Right hindlimb (tissue), 1 donor: ENCODE measurements at places on chromosomes 12 and 14.

- DNase-seq, result no peak
These were observed 23.7 kb upstream of the HDAC7 start for GRCh38 chr12:47843226-47843980.

GRCh38 chr12:91577586-91578539, 395.2 kb upstream of the DCN start:
- DNase-seq, result no peak

DNA sequence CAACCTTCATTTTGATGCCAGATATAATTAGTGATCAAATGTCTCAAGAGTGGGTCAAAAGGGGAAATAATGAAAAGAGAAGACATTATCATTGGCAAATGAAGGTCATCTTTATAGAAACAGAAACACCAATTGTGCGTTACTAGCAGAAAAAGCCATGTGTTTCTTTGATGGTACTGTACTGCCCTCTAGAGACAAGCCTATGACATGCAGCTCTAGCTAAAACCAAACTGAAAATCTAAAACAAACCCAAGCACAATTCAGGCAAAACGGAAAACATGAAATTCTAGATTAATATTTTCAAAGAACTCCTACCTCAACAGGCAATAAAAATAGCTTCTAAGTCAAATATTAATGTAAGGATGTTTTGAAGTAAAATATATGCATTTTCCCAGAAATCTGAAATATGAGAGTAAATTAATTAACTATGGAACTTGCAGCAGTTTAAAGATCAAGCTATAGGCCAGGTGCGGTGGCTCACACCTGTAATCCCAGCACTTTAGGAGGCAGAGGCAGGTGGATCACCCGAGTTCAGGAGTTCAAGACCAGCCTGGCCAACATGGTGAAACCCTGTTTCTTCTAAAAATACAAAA, 115.4 kb downstream of the KLHL28 start:
- no peak for DNase-seq

- no peak for DNase-seq
These were observed 109.0 kb downstream of the NCOR2 start for GRCh38 chr12:124458220-124458991.

- peak; percentile 64 for DNase-seq
These were observed 16.8 kb upstream of the MYL2 start for GRCh38 chr12:110937104-110937641.

DNA sequence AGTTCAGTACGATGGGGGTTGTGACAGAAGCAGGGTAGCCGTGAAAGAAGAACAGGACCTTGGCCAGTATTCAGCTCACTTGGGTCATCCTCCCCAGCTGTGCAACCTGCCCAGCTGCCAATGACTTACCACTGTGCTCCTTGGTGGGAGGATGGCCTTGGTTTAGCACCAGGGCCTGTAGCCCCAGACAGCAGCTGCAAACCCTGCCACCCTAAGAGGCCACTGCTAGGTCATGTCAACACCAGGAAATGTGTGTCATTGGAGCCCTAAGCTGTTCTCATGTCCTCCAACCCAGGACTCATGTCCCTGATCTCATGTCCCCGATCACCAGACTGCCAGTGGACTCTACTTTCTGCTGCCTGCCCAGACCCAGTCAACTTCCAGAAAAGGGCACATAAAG, 3.0 kb upstream of the CRACR2A start:
- DNase-seq, result no peak

- no peak for DNase-seq
These were observed 3.6 kb upstream of the TPI1 start for GRCh38 chr12:6863586-6864321.

DNA sequence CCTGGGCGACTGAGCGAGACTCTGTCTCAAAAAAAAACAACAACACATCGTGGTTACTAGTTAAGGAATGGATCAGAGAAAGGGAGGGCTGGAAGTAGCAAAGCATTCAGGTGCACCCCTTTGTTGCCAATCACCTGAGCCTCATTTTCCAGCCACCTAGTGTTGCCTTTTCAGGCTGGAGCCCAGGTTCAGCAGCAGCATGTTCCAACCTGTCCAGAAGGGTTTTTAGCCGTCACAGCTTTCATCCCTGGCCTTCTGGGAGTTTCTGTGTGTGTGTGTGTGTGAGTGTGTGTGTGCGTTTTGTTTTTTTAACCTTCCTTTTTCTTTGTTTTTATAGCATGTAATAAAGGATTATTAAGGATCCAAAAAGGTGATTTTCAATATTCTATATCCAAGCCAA, 121.1 kb upstream of the ATF1 start:
- no peak for DNase-seq

- DNase-seq, result no peak
These were observed 541 bp downstream of the GOLT1B start for GRCh38 chr12:21502164-21502496.
